Activated CD8-positive, alpha-beta memory T cell treated with anti-CD3 and anti-CD28 coated beads, Interleukin-2, amount 10 ng/mL, durations not matched to agents 7 days and 5 days (primary cell): ENCODE measurements at places on chromosomes 2 and 18. TPM values are rescaled to one million over a fixed set of nuclear protein-coding genes. Genes with fewer than 3 reads are reported as not detected.

GRCh38 chr2:241976296-241976695, 106.8 kb downstream of the RTP5 start:
- peaks cover 6% of the 10 kb centered on the region for H3K36me3 ChIP-seq
- no peaks in the 10 kb centered on the region for H3K27me3 ChIP-seq
- no peak overlapping the region for H3K27ac ChIP-seq
- H3K4me1 ChIP-seq: no peaks in the 10 kb centered on the region

- DNase-seq: no peak
- no peaks in the 10 kb centered on the region for H3K36me3 ChIP-seq
- H3K27ac ChIP-seq: no peak overlapping the region
- H3K27me3 ChIP-seq: peaks cover 34% of the 10 kb centered on the region
- H3K4me1 ChIP-seq: peaks cover 2% of the 10 kb centered on the region
Observed at GRCh38 chr2:105627534-105627933, 117.2 kb upstream of the NCK2 start.

- no peak overlapping the region for H3K27ac ChIP-seq
- no peak overlapping the region for H3K4me3 ChIP-seq
- DNase-seq: no peak
- H3K4me1 ChIP-seq: no peaks in the 10 kb centered on the region
- H3K36me3 ChIP-seq: no peaks in the 10 kb centered on the region
Observed at GRCh38 chr2:15040429-15041084, 408.0 kb downstream of the LRATD1 start.

The GLB1L gene
- 4.9 TPM for total RNA-seq

- no peaks in the 10 kb centered on the region for H3K36me3 ChIP-seq
- no peaks in the 10 kb centered on the region for H3K27me3 ChIP-seq
- no peak for DNase-seq
- no peak overlapping the region for H3K27ac ChIP-seq
- H3K4me1 ChIP-seq: no peaks in the 10 kb centered on the region
- H3K4me3 ChIP-seq: no peak overlapping the region
Observed at GRCh38 chr2:22885245-22885644, 499.7 kb upstream of the KLHL29 start.

- no peak overlapping the region for H3K4me3 ChIP-seq
- H3K4me1 ChIP-seq: peaks cover 14% of the 10 kb centered on the region
- H3K27ac ChIP-seq: peak overlapping the region; percentile 59
- peaks cover 51% of the 10 kb centered on the region for H3K36me3 ChIP-seq
Observed at GRCh38 chr2:231452799-231453508, 11.3 kb downstream of the NCL start.

DNA sequence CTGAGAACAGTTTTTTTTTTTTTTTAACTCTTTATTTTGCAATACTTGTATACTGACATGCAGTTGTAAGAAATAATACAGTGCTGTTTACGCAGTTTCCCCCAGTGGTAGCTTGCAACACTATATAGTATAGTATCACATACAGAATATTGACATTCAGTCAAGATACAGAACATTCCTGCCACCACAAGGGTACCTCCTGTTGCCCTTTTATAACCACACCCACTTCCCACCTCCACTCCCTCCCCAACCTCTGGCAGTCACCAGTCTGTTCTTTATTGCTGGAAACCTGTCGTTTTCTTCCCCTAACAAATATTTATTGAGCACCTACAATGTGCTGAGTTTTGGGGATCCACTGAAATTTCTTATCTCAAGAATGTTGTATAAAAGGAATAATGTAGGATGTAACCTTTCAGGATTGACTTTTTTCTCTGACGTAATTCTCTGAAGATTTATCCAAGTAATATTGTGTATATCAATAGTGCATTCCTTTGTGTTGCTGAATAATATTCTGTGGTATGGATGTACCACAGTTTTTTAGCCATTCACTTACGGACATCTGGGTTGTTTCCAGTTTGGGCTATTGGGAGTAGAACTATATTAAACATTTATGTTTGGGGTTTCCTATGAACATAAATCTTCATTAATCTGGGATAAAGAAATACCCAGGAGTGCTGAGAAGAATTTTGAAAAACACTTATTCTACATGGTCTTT, 51.4 kb upstream of the EML6 start:
- DNase-seq: no peak
- no peak overlapping the region for H3K27ac ChIP-seq
- peaks cover 23% of the 10 kb centered on the region for H3K4me1 ChIP-seq
- peaks cover 26% of the 10 kb centered on the region for H3K36me3 ChIP-seq
- H3K27me3 ChIP-seq: peaks cover 37% of the 10 kb centered on the region
- no peak overlapping the region for H3K4me3 ChIP-seq

The GULP1 gene
- total RNA-seq: not detected

DNA sequence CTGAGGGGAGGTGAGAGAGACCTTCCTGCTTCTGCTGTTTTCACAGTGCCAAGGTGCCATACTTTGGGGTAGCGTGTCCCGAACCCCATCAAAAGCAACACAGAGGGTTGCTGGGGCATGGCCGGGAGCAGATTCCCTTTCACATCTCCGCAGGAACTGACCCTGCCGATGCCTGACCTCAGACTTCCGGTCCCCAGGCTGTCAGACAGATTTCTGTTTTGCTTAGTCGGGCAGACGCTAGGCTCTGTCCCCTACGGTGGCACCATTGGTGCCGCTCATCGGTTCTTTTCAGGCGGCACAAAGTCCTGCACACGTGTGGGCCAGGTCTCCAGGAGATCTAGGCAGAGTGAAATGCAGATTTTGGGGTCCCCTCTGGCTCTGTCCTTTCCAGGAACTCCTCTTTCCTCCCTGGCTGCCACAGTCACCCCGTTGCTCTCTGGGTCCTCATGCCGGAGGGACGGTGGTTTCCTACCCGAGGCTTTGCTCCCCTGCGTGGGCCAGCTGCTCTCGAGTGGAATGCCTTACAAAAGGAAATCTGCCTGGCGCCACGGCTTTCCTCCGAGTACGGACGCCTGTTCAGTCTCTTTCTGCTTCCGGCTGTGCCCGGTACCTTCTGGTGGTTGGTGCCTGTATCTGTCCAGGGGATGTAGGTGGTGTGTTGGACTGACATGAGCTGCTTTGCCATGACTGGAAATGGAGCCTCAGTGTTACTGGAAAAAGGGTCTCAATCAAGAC, 39.3 kb downstream of the RTP5 start:
- no peak for DNase-seq
- no peaks in the 10 kb centered on the region for H3K27me3 ChIP-seq
- H3K4me3 ChIP-seq: no peak overlapping the region
- no peaks in the 10 kb centered on the region for H3K4me1 ChIP-seq
- H3K36me3 ChIP-seq: peaks cover 10% of the 10 kb centered on the region

The TCF23 gene
- not detected for total RNA-seq

The MALL gene
- not detected for total RNA-seq

GRCh38 chr18:36449451-36449850, 151.9 kb downstream of the FHOD3 start:
- no peaks in the 10 kb centered on the region for H3K4me1 ChIP-seq
- H3K27me3 ChIP-seq: peaks cover under 1% of the 10 kb centered on the region
- no peak overlapping the region for H3K27ac ChIP-seq
- H3K36me3 ChIP-seq: no peaks in the 10 kb centered on the region
- DNase-seq: no peak

DNA sequence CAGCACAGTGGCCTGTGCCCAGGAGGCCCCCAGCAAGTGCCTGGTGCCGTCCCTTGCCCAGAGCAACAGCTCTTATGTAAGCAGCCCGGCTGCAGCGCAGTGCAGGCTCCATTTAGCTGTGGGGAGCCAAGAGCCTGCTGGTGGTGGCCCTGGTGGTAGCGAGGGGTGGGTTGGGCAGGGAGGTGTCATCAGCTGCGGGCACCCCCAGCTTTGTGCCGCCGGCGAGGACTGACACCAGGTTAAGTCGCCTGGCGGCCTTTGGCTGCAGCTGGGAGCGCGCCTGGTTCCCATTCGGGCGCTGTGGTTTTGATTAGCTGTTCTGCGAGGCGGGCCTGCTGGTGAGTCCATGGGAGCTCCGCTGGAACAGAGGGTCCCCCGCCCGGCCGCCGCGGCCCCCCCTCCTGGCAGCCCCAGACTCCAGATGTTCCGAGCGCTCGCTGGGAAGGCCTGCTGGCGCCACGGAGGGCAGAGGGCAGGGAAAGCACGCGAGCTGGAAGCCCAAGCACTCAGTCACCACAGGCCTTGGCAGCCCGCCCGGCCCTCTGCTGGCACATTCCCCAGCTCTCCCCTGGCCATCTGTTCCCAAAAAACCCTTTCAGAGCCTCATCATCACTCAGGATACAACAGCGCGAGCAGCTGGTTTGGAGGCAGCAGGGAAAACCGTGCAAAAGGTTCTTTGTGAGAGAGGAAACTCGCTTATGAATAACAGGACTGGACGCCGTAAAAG, 18.4 kb downstream of the ATOH8 start:
- no peaks in the 10 kb centered on the region for H3K36me3 ChIP-seq
- H3K27ac ChIP-seq: no peak overlapping the region
- DNase-seq: no peak
- peaks cover 5% of the 10 kb centered on the region for H3K4me1 ChIP-seq
- H3K4me3 ChIP-seq: no peak overlapping the region
- H3K27me3 ChIP-seq: peaks cover 45% of the 10 kb centered on the region

DNA sequence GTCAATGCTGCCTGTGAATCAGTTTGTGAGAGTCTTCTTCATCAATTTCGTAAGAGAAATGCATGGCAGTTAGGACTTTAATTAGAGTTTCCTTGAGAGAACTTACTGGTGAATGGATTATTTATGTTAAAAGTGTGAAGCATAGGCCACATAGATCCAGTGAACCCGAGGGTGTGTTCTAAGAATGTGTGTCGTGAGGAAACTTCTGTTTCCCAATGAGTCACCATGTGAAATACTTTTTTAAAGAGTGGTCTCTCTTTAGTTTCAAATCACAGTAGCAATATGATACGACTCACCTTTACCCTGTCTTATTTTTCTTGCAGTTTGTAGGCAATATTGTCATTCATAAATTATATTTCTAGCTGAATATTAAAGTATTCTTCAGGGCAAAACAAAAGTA, 18.5 kb downstream of the THSD7B start:
- H3K4me1 ChIP-seq: peaks cover 2% of the 10 kb centered on the region
- H3K4me3 ChIP-seq: no peak overlapping the region
- H3K27ac ChIP-seq: no peak overlapping the region
- H3K27me3 ChIP-seq: peaks cover 7% of the 10 kb centered on the region
